ENCODE measurements at places on chromosomes 7 and 10.

DNA sequence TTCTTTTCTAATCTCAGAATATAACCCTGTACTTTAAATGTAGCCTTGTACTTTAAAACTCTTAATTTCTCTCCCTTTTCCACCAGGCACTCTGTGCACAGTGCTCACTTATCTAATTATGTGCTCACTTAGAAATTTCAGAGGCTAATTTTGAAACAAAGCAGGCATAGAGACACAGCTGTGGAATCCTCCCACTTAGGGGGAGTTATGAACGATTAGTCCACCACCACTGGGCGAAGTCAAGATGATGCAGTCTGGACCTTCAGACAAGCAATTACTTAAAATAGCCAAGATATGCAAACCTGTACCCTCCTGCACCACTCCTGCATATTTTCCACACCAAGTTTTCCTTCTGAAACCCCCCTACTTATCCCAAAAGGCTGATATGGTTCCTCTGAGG is 143.0 kb downstream of the STK31 start:
- DNase-seq, result no peak

GRCh38 chr10:123563581-123563855 is 102.6 kb upstream of the GPR26 start:
- DNase-seq, result no peak

DNA sequence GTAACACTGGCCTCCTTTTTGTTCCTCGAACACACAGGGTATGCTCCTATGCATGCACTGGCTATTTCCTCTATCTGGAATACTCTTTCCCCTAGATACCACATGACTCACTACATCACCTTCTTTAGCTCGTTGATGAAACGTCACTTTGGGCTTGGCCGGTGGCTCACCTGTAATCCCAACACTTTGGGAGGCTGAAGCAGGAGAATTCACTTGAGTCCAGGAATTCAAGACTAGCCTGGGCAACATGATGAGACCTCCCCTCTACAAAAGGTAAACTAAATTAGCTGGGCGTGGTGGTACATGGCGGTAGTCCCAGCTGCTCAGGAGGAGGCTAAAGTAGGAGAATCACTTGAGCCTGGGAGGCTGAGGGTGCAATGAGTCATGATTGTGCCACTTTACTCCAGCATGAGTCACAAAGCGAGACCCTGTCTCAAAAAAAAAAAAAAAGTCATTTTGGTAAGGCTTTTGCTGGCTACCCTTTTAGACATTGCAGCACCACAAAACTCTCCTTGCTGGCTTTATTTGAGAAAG is 14.5 kb downstream of the ANKIB1 start:
- DNase-seq, result no peak

DNA sequence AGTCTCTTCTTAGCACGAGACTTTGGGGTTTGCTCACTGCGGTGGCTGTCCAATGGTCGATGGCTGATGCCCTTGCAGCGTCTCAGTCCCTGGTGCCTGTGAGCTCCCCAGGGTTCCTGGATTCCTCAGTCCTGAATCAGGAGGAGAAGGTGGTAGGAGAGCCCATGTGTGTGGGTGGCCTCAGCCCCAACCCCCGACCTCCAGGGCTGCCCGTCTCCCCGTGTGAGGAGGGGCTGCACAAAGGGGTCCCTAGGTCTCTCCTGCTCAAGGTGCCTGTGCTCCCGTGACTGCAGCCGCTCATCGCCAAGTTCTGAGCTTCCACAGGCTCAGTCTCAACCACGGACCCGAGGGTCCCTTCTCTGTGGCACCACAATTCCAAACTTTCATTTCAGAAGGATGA is 142.9 kb downstream of the VIPR2 start:
- DNase-seq, result no peak

DNA sequence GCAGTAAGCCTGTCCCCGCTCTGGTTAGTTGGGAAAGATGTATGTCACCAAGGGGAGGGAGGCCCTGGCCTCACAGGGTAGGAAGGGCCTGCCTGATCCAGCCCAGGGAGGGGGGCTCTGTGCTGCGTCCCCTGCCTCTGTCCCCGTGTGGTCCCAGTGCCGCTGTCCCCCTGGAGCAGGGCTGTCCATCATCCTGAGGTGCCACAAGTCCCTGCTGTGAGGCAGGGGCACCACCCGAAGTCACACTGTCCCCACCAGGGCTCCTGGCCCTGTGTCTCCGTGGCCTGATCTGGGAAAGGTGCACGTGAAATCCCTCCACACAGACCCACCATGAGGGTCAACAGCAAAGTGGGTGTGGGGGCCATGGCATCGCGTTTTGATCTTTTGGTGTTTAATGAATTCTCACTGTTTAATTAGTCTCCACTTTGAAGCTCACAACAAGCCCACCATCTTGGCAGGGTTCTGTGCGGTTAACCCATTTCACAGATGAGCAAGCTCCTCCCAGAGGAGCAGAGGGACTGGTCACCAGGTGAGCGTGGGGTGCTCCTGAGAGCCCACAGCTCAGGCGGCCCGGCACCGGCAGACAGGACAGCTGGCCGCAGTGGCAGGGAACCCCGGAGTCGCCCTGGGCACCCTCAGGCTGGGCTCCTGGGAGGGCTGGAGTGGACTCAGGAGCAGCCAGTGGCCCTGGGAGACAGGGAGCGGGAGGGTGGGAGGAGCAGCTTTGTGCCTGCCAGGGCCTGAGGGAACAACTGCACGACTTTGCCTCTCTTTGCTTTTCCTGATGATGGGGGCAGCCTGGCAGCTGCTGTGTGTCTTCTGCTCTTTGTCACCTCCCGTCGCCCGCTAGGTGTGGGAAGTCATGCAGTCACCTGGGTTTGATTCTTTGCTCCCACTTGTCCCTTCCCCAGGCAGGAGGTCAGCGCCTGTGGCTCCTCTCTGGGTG is 12.0 kb upstream of the CRYGN start:
- no peak for DNase-seq

- no peak for DNase-seq
These were observed 2.3 kb downstream of the GLI3 start for GRCh38 chr7:42234736-42235135.

DNA sequence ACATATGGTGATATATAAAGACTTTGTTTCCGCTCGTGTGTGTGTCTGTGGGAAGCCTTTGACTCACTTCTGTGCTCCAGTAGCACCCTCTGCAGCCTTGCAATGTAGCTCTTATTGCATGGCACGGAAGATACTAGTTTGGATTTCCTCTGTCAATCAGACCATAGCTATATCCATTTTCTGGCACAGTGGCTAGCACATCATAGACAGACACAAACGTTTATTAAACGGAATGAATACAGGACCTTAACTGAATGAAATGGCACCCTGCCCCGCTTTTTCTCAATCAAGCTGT is 124.0 kb upstream of the PTPN20 start:
- DNase-seq, result no peak

DNA sequence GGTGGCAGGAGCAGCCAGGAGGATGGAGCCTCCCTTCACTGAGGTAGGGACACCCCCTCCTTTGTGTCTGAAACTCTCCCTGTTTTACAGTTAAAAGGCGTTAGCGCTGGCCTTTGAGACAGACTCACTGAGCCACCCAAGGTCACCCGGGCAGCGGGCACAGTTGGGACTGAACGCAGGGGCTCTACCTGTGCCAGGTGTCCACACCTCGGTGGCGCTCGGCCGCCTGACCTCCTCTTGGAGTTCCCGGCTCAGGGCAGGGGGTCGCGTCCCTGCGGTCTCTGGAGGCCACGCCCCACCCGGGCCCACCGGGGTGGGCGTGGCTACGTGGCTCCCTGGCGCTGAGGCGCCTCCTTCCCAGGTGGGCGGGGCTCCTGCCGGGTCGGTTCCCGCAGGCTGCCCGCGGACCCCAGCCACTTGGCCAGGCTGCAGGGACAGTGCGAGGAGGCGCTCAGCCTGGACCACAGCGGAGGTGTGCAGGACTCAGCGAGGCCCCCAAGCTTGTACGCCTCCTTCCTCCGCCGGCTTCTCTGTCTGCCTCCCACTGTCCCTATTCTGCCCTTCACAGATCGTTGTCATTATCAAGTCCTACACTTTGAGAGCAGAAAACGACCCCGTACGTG is 39.9 kb upstream of the LEP start:
- DNase-seq, result no peak

DNA sequence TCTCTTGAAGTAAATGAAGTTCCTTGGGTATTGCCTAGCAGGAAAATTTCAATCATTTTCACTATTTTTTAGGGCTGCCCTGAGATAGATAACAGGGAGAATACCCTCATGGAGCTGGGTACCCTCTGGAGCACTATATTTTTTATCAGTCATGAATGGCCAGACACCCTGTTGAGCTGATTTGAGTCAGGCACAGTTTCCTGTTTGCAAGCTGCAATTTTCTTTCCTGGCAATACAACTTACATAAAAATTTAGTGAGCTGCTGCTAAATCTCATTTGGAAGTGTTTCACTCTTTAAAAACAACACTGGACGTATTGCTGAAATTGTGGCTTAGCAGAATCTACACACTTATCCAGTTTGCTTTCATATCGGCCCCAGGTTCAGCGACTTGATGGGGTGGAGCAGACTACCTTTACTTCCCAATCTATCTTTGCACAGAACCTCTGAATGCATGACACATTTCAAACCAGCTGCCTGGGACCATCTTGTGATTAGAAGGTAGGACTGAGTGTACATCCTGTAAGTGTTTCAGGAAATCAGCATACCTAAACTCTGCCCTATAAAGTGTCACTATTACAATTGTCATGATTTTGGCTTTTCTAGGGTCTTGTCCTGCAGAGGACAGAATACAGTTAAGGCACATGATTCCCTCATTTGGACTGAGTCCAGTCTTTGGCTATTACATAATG is 125.7 kb upstream of the FAM3C start:
- no peak for DNase-seq

DNA sequence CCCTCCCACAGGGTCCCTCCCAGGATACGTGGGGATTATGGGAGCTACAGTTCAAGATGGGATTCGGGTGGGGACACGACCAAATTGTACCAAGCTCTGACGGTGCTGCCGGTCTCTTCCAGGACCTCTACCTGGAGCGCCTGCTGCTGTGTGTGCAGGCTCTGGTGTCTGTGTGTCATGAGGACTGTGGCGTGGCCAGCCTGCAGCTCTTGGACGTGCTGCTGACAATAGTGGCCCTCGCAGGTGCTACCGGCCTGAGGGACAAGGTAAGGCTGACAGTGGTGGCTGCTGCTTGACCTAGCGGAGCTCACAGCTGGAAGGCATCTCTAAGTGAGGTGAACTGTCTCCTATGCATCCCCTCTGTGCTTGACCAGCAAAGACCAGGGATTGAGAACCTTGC is 34.5 kb upstream of the PRKAR1B start:
- no peak for DNase-seq

All from COR-L47 (cell line).